ENCODE measurements at places on chromosomes 2 and 18.

DNA sequence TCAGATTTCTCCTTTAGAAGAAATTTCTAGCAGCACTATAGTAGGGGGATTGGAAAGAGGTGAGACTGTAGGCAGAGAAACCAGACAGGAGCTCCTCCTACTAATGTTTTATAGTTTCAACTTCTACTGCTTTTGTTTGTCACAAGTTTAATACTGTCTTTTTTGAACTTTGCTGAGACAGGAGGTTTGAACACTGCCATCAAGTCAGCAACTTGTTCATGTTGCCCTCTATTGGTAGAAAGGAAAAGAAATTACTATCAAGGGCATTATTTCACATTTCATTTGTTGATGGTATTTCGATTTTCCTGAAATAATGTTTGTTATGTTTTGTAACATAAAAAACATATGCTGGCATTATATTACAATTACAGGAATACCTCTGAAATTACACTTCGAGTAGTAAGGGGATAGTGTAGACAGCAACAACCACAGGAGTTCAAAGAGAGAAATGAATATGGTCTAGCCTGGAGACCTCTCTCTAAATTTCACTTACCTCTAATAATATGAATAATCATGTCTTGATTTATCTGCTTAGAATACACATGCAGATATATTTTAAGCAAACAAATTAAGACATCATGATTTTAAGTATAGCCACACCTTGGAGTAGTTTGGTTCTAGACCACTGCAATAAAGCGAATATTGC lies 12.4 kb upstream of the CCDC88A start:
- DNase-seq = no peak

DNA sequence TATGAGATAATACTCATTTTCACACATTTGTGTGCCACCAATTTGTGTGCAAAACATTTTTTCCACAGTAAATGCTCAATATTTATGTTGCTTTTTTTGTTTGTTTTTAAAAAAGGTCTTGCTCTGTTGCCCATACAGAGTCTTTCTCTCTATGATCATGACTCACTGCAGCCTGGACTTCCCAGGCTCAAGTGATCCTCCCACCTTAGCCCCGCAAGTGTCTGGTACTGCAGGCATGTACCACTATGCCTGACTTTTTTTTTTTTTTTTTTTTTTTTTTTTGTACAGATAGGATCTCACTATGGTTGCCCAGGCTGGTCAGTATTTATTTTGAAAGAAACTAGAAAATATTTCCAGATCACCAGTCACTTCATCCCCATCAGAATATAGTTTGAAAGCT lies 297.8 kb upstream of the GYPC start:
- no peak for DNase-seq

GRCh38 chr2:128444121-128444771 lies 125.6 kb upstream of the HS6ST1 start:
- no peak for DNase-seq

- no peak for DNase-seq
Measured at GRCh38 chr2:154187948-154188347, 316.2 kb downstream of the GALNT13 start.

- no peak for DNase-seq
Measured at GRCh38 chr2:191250400-191250799, 5.2 kb downstream of the MYO1B start.

DNA sequence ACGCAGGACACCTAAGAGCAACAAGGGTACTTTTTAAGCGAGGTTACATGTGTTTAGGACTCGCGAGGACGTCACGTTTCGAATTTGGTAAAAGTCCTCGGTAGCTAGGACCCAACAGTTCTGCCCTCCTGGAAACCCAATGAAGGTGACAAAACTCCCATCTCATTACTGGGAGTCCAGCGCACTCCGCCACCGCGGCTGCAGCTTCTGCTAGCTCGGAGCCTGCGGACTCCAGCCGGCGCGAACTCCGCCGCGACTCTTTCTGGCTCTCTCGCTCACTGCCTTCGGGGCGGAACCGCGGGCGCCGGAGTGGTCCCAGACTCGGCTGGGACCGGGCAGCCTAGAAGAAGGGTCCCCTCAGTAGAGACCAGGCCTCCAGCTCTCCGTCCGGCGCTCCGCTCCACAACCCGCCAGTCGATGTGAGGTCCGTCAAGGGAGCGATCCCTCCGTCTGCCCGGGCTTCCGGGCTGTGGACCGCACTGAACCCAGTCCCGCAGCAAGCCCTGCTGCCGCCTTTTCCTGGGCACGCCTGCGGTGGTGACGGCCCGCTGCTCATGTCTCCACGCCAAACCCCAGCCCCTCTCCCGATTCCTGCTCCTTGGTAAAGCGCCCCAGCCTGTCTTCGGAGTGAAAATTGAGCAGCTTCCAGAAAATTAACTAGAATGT lies 3.0 kb upstream of the OSR1 start:
- DNase-seq = no peak

DNA sequence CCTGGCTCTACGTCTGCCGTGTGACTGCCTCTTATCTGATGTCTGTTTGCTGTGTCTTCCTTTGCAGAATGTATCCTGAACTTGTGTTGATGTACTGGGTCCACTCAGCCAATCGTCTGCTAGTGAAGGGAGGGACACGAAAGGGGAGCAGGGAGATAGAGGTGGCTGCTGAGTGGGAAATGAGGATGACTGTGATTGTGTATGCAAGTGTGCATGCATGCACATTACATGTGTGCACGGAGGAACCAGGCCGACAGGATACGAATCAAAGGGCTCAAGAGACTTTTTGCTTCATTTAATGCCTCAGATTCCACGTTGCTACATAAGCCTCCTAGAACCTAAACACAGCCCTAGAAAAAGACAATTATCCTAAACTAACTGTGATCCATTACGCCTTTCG lies 111.2 kb downstream of the TFCP2L1 start:
- DNase-seq = no peak

DNA sequence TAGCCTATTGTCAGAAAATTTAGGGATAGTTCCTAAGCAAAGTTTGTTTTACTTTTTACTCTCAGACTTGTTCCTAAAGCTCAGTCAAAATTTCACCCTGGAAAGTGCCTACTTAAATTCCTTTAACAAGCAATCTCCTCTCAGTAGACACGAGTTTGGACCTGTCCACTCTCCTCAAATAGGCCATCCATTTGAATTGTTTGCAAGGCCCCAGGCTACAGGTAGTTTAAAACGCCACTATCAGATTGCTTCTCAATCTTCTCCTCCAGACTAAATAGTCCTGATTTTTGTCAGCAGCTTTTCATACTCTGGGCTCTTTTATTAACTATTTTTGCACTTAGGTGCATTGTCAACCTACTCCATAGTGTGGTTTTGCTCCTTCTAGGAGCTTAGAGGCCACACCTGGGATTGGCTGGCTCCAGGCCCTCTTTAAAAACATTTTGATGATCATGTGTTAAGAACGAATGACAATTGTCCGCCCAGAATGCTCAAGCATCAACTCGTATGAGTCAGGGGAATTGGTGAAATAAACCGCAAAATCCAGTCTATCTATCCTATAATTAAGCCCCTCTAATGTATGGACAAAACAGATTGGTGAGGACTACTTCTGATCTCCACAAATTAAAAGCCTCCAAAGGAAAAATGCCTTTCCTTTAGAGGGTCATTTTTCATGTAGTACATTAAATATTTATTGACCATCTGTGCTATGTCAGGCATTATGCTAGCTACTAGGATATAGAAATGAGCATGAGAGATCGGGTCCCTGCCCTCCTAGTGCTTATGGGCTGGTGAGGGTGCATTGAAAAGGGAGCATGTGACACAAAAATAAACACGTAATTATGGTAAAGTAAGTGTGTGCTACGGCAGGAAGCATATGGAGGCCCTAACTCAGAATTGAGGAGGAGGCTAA lies 333.8 kb upstream of the TNP1 start:
- DNase-seq = no peak

GRCh38 chr2:233213011-233213410 lies 38.5 kb upstream of the ATG16L1 start:
- DNase-seq = no peak

- DNase-seq = no peak
Measured at GRCh38 chr18:55452123-55452611, 135.8 kb downstream of the TCF4 start.

GRCh38 chr2:45627911-45628310 lies 16.8 kb upstream of the SRBD1 start:
- DNase-seq = no peak

- DNase-seq = peak; percentile 96
Measured at GRCh38 chr18:35290094-35290735, at the start of gene ZSCAN30. Gene ZSCAN30, minus strand, starts transcription at chr18:35290229. Its CDS starts 25,877 bp downstream, at chr18:35264352.

GRCh38 chr18:7601936-7602335 lies 34.8 kb downstream of the PTPRM start:
- DNase-seq = no peak

DNA sequence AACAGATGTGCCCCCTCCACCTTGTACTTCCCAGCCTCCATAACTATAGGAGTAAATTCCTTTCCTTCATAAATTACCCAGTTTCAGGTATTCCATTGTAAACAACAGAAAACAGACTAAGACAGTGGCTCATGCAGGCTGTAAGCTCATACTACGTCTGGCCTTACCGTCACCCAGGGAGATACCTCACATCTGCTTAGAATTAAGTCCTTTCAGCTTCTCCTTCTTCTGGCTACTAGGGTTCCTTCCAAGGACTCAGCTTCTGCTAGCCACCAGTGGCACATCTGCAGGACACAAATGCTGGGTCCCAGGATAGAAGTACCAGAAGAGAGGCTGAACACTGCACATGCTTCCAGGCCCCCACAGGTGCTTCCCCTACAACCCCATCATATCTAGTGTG lies 22.4 kb upstream of the FEZ2 start:
- no peak for DNase-seq

DNA sequence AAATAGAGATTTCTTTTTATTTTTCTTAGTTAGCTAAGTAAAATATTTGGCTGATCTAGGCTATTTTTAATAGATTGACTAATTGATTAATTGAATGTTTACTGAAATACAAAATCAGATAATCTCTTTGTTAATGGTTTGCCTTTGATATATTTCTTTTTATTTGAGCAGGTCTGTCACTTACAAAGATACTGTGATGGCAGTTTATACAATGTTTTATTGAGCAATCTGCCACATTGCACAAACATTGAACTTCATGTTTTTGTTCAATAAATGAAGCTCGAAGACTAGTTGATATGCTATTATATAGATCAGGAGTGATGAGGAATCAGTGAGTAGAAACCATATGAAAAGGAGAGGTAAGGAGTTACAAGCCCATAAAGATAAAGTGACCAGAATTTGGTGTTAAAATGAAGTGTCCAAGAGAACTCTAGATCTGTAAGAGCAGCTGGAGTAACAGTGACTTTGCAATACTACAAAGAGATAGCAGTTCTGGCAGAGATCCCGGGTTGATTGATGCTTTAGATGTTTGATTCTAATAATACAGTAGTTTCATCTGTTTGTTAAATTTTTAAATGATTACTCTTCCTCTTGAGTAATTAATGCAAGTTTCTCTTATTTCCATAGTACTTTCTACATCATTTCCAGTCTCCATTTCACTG lies 574.2 kb downstream of the CCDC85A start:
- DNase-seq = no peak

DNA sequence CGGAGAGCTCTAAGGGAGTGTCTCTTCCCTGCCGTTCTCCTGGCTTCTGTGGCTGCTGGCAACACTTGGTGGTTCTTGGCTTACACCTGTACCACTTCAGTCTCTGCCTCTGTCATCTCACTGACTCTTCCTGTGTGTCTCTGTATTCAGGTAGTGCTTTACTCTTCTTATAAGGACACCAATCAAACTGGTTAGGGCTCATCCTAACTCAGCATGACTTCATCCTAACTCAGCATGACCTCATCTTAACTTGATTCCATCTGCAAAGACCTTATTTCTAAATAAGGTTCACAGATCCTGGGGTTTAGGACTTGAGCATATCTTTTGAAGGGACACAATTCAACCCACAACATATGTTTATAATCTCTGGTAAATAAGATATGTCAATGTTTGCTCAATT lies 51.6 kb upstream of the DSEL start:
- DNase-seq = no peak

DNA sequence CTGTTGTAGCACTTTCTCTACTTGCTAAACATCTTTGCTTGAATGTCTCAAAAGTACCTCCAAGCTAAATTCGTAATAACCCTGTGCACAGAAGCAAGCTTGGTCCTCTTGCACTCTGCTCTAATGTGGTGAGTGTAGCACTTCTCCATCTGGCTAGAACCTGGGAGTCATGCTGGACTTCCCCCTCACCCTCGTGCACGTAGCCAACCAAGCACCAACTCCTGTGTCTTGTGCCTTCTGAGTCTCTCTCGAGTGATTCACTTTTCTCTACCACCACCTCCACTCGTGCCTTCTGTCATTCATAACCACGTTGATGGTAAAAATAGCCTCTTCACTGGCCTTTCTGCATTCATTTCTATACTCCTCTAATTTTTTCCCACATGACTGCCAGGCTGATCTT lies 91.9 kb upstream of the KCNE4 start:
- peak; percentile 21 for DNase-seq

DNA sequence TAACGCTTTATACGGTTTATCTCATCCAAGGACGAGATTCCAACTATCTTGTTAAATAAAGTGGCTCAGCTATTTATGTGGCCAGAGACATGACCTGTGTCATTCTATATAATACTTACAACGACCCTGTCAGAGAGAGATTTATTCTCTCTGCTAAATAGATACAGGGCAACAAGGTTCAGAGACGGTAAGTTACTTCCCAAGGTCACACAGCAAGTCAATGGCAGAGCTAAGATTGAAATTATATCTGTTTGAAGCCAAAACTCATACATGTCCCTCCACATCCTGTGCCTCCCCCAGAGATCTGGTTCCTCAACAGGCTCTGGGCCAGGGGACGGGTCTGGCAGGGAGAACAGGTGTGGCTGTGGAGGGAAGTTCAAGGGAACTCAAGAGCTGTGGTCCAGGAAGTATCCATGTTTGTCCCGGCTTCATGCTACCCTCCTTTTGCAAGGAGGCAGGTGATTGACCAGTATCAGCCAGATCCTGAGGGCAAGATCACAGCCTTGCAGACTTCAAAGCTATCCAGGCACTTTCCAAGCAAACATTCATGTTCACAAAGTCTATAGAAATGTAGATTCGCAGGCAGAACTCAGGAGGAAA lies 99.8 kb downstream of the CAPN13 start:
- no peak for DNase-seq

DNA sequence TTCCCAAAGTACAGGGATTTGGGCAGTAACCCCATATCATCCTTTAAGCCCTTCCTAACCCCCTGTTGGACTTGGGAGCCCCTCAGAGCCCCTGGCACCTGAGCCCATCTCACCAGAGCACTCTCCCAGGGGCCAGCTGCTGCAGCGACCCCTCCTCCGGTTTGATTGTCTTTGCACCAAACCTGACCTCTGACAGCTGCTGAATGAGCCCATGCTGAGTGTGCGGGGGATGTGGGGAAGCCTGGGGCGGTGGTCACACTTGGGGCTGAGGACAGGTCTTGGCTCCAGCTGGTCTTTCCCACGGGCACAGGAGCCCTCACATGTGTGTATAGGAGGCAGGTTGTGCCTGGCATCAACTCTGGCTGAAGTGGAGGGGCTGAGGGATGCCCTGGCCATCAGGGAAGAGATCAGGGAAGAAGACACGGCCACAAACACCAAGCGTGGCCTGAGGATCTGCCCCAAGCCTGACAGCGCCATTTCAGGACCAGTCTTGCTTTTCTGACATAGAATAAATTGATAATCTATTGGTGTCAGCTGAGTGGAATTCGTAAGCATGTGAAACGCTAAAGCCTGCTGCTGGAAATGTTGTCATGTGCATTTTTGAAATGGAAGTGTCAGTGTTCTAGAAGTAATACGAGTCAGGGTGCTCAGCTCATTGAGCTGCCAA lies 102.4 kb downstream of the ACKR3 start:
- DNase-seq = no peak
